ENCODE measurements at places on chromosomes 1 and 21.
A peak's percentile ranks its signal among the peaks of the same experiment; 100 is the strongest.

DNA sequence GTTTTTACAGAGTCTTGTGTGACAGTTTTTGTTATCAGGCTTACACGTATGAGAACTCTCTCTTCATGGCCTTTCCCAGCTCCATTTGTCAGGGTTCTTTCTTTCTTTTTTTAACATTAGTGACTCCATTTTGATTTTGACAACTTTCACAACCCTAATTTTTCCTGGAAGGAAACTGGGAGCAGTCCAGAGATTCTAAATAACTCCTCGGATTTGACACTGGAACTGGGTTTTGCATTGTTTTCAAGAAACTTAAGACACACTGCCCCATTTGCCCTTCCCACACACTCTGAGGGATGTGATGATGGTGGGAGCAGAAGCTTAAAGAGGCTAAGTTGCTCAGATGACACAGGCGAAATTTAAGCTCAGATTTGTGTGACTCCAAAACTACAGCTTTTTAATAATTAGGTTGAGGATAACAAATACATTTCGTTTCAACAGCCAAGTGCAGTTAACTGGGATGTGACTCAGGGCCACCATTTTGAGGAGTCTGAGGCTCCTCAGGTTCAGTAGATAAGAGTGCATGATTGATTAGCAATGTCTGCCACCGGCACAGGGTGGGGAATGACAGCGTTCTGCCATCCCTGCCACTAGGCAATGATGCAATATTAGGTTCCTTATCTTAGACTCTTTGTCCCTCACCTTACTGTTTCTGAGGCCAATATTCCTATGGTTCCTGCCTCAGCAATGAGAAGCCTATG lies 95.1 kb upstream of the ATP1A1 start:
- DNase-seq, result no peak

GRCh38 chr1:111559736-111560279 lies 56.4 kb upstream of the ADORA3 start:
- DNase-seq, result no peak

GRCh38 chr1:91345395-91346005 lies 59.1 kb downstream of the HFM1 start:
- DNase-seq, result no peak

DNA sequence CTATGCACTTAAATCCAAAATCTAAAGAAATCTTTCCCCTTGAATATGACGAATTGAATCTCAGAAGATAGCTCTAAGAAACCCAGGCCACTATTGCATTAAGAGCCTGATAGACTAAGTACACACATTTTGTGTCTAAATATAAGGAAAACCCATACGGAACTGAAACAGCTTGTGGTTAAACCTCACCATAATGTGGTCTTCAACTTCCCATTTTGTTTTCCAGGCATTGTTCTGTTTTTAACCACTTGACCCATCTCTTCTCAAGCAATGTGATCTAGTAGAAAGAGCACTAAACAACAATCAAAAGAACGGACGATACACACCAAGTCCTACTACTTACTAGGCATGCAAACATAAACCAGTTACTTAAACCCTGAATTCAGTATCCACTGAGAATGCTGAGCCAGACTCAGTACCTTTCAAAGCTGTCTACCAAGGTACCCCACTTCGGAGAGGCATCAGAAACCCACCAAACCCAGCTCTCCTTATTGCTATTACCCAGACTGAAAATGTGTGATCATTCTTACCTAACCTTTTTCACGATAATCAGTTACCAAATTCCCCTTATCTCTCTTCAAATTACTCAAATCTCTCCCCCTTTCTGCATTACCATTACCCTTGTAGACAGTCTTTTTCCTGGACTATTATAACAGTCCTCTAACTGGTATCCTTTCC lies 12.8 kb downstream of the OTUD7B start:
- DNase-seq, result peak; percentile 33

DNA sequence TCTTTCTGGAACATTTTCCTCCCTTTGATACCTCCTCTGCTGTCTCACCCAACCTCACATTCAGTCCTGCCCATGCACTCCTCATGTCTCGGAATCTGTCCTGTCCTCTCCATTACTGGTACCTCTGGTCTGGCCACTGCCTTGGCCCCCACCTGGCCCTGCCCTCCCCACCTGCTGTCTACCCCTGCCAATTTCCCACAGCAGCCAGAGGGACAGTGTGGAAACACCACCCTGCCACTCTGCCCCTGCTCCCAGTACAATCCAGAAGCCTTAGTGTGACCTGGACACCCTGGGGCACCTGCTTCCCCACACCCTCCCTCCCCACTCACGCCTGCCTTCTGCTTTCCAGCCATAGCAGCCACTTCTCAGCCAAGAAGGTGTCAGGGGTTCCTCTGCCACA lies 534.4 kb downstream of the MATN1 start:
- DNase-seq, result no peak

- no peak for DNase-seq
Observed at GRCh38 chr1:51410568-51411460, 80.5 kb upstream of the TTC39A start.

GRCh38 chr1:235513495-235514366 lies 9.5 kb upstream of the B3GALNT2 start:
- peak; percentile 44 for DNase-seq
